Stimulated activated naive CD4-positive, alpha-beta T cell (primary cell): ENCODE measurements at places on chromosomes 4 and X.
A peak's percentile ranks its signal among the peaks of the same experiment; 100 is the strongest.

DNA sequence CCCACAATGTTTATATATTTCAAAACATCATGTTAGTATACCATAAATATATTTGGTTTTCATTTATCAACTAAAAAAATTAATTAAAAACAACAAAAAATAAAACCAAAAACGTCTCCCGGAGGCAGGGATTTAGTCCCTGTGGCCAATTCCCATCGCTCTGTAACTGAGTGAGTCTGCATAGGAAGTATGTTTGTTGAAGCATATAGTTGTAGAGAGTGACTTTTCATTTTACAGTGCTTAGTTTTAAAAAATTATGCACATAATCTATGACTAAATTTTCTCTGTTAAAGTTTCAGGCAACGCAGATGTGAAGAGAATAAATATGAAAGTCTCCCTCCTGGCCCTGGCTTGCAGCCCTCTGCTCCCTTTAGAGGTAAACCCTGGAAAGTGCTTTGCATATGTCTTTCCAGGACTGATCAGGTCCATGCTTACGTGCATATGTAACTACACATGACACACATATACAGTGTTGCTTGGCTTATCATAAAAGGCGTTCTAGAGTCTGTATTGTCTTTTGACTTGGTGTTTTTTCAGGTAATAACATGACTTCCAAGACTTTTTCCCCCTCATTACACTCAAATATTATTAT lies 63.4 kb upstream of the SORBS2 start:
- no peak for DNase-seq

DNA sequence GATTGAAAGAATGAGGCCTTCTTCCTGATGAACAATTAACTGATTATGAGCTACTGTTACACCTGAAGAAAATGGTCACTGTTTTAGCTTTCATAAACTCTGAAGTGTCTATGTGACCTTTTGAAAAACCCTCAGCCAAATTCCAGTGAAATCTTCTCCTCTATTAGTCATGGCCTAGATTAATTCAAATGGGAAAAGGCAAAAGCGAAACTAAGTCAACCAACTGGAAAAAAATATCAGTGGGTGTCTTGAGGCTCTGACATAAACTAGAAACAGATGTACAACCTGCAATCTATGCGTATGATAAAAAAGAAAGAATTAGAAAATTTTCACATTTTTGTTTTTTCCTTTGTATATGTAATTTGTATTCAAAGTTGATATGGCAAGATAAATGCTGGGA lies 169.4 kb upstream of the BANK1 start:
- no peak for DNase-seq

- no peak for DNase-seq
These were observed 737.5 kb upstream of the MAGEB2 start for GRCh38 chrX:29477878-29478277.

DNA sequence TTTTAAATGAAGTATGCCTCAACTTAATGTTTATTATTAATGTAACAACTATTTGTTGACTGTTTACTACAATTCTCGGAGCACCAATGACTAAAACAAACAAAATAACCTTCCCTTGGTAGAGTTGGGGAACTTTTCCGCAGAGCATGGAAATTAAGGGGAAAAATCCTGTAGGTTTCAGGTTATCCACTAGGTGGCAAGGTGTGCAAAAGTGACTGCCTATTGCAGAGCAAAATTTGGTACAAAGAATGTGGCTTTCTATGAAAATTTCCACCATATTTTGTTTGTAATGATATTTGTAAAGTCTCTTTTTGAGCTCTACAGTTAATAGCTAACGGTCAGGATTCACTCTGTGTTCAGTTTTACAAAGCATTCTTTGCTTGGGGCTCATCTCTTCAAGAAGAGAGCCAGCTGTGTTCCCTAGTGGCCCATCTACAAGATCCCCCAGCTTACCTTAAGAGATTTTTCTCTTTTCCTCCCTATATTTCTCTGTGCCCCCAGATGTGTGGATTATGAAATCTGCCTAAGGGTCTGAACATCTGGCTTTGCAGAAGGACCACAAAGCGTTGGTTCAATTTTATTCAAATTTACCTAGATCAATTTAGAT lies 61.1 kb downstream of the FBXO8 start:
- no peak for DNase-seq

- no peak for DNase-seq
These were observed 348.9 kb upstream of the FTHL17 start for GRCh38 chrX:31420711-31421151.

DNA sequence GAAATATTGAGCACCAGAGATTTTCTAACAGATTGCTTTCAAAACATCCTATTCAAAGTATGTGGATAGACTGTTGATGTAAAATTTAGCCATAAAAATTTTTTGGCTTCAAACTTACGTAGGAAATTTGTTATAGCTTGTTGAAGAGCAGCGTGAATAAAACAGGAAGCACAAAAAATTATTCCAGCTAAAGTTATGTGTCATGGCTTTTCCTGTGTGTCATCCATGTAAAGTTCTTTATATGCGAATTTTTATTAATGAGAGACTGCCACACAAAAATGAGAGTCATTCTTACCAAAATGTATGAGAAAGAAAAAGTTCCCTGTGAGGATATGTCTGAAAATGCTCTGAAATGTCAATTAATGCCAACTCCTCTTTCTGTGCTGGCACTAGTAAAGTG lies 19.5 kb downstream of the EPGN start:
- no peak for DNase-seq

GRCh38 chrX:29851857-29852605 lies 363.3 kb upstream of the MAGEB2 start:
- DNase-seq: no peak

- DNase-seq: no peak
These were observed 40.9 kb upstream of the IL13RA2 start for GRCh38 chrX:115058276-115058675.

- no peak for DNase-seq
These were observed 83.7 kb upstream of the ZCCHC13 start for GRCh38 chrX:74220277-74220676.

- DNase-seq: no peak
These were observed 984.6 kb upstream of the TENM3 start for GRCh38 chr4:181258569-181258968.

- no peak for DNase-seq
These were observed 1.8 kb downstream of the RNF128 start for GRCh38 chrX:106728337-106728736.

DNA sequence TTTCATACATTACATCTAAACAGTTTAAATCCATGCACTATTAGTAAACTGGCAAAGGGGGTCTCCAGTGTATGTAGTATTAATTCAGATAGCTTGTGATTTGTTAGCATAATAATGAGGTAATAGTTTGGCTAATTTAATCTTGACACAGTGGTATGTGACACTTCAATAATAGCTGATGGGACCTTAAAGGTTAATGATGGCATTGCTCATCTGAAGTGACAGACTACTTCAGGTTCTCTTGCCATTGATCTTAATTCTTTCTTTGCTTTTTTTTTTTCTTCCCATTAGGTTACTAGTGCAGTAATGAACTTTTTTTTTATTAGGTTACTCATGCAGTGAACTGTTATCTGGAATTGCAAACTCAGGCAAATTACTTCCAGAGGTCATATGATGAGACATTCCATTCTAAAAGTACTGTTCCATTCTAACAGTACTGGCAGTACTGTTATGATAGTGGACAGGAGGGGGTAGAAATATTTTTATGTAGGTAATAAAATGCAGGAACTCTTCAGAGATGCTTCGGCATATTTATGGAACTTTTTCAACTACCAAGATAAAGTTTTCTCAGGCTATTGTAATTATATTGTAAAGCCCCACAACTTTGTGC lies 911.3 kb upstream of the LCORL start:
- no peak for DNase-seq

GRCh38 chr4:96598465-96598864 lies 758.6 kb downstream of the PDHA2 start:
- DNase-seq: no peak

GRCh38 chr4:41678951-41679350 lies 69.6 kb downstream of the PHOX2B start:
- no peak for DNase-seq

DNA sequence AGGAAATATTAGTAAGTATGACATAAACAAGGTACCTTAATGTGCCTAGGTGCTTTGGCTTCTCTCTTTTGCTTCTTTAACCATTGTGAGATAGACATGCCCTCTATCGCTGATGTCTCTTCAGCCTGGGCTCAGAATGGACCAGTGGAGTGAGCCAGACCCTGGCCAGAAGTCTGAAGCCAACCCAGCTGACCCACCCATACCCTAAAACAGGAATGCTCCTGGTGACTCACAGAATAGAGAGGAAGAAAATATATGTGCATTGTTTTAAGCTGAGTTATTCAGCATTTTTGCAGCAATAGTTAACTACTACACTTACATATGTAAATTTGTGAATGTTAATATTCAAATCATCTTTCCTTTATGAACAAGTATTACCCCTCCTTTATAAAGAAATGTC lies 167.5 kb upstream of the PCDH10 start:
- DNase-seq: no peak

DNA sequence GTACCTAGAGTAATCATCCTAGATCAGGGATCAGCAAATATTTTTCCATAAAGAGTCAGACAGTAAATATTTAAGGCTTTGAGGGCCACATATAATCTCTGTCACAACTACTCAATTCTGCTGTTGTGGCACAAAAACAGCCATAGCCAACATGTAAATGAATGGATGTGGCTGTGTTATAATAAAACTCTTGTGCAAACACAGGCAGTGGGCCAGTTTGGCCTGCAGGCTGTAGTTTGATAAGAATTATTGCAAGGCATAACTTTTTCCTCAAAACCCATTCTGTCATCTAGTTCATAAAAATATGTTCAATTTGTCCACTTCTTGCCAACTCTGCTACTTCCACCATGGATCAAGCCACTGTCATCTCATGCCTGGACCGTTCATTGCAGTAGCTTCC lies 39.4 kb upstream of the SHROOM4 start:
- DNase-seq: no peak

- DNase-seq: no peak
These were observed 83.6 kb downstream of the PPP1R2C start for GRCh38 chrX:42694260-42694815.

- no peak for DNase-seq
These were observed 179.8 kb downstream of the SCFD2 start for GRCh38 chr4:53185869-53186585.

- peak; percentile 46 for DNase-seq
These were observed 126.5 kb downstream of the ADGRA3 start for GRCh38 chr4:22389240-22389870.

- DNase-seq: no peak
These were observed 23.6 kb downstream of the RBM10 start for GRCh38 chrX:47168495-47169073.

DNA sequence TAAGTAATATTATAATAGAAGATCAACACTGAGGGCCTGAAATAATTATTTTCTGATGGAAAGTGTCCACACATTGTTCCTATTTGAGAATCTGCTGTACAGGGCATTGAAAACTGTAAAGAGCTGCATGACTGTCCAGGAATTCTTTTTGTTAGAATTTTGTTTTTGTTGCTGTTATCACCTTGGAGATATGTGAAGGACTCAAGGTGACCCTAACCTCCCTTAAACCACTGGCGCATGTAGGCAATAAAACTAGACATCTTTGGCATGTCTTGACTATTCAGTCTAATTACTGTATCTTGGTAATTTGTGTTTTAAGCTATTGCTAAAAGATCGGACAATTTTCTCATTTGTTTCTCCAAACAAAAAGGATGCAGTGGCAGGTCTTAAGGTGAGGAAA lies 55.5 kb upstream of the SMIM10 start:
- no peak for DNase-seq

- DNase-seq: no peak
These were observed 115.4 kb downstream of the AFAP1 start for GRCh38 chr4:7824218-7824617.

DNA sequence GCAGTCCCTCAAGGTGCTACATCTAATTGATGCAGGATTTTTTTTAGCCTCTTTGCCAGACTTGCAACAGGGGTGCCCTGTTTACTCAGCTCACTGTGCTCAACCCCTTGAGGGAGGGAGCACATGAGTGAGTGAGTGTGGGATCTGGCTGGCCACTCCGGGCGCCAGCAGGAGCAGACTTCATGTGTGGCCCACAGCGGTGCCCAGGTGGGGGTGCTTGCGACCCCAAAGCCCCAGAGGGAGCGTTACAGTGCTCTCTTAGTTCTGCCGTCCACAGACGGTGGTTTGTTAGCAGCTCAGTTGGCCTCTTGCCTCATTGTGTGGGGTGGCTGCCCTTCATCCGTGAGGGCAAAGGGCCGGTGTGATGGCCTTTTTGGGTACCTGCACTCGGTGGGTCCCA lies 81.6 kb upstream of the MYOZ2 start:
- no peak for DNase-seq

DNA sequence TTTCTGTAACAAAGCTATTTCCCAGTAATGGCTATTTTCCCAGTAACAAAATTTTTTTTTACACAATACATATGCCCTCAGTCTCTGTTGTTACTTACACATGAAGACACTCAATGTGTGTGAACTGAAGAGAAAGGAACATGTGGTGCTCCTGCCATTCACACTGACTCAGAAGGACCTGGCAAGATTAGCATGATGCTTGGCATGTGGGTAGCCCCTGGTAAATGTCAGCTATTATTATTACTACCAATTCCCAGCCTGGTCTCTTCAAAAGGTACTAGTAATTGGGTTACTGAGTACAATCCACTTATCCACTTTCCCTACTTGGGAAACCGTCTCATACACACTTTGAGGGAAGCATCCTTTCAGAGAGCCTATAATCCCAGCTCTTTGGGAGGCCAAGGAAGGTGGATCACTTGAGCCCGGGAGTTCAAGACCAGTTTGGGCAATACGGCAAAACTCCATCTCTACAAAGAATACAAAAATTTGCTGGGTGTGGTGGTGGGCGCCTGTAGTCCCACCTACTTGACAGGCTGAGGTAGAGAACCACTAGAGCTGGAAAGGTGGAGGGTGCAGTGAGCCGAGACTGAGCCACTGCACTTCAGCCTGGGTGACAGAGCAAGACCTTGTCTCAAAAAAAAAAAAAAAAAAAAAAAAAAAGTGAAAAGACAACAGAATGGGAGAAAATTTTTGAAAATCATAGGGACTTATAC lies 14.6 kb downstream of the RBBP7 start:
- no peak for DNase-seq

DNA sequence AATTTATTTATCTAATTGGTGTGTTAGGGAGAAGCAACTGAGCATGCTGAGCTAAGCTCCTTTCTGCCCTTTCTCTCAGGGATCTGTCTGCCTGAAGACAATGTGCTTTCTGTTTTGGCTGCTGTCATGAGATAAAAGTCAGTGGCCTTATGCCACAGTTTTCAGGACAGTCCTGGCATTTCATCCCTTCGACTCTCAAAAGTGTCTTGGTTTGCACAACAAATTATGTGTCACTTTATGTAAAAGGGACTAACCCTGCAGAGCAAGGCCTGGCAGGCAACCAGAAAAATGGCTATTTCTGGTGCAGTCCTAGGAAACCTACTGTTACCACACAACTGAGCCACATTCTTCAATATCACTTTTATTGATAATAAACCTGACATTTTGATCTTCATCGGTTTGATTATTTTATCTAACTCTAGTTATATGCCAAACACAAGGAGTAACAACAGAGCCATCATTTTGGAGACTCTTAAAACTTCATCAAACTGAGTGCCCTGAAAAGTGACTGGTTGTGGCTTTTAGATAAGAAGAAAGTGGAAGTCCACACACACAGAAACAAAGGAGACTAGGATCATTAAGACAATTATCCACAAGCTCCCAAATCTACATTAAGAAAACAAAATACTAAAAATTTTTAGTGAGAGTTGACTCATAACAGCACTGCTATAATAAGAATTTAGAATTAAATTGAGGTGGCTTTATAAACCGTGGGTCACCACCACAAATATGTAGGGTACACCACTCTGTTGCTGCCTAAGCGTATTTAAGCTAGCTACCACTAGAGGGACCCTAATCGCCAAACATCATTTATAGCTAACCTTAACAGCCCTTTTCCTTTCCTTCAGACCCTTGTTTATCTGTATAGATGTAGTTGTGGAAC lies 95.9 kb upstream of the PTPN13 start:
- DNase-seq: peak; percentile 20

GRCh38 chr4:165783626-165784025 lies 89.4 kb upstream of the TLL1 start:
- DNase-seq: no peak
